Tibial artery (tissue), 4 donors: ENCODE measurements at places on chromosomes 7 and 10.

DNA sequence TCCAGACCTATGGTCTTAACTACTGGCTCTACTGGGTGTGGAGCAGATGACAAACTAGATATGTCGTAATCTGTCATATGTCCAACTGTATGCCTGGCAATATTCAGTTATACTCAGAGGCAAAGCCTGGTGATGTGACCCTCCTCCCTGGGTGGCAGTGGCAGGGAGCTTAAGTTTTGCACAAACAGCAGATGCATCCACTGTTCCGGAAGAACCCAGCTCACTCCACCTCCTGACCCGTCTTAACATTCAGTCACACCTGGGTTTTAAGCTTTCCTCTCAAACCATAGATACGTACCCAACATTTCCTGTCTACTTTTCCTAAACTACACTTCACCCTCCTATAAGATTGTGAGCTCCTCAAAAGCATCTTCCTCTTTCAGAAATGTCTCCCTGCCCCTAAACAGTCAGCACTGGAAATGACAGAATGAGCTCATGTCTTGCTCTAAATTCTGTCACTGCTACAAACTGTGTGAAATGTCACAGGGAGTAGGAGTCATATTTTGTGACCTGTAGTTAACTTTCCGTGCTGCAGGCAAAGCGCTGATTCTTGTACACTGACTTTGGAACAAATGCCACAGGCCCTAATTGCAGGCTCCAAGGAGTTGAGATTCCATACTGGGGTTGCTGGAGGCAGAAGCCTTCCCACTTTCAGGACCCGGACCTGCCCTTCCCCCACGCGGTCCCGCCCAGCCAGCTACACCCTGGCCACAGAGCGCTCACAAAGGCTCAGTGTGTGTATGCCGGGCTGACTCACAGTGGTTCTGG is 23.9 kb downstream of the SCD start:
- DNase-seq: peak; percentile 93

DNA sequence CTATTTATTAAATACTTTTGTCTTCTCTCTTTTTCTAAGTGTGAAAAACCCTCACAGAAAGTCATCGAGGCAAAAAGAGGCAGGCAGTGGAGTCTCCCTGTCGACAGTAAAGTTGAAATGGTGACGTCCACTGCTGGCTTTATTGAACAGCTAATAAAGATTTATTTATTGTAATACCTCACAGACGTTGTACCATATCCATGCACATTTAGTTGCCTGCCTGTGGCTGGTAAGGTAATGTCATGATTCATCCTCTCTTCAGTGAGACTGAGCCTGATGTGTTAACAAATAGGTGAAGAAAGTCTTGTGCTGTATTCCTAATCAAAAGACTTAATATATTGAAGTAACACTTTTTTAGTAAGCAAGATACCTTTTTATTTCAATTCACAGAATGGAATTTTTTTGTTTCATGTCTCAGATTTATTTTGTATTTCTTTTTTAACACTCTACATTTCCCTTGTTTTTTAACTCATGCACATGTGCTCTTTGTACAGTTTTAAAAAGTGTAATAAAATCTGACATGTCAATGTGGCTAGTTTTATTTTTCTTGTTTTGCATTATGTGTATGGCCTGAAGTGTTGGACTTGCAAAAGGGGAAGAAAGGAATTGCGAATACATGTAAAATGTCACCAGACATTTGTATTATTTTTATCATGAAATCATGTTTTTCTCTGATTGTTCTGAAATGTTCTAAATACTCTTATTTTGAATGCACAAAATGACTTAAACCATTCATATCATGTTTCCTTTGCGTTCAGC is 43.4 kb downstream of the TARP start:
- no peak for DNase-seq

- DNase-seq: no peak
Observed at GRCh38 chr10:62426086-62426485, 51.9 kb downstream of the ZNF365 start.

- no peak for DNase-seq
Observed at GRCh38 chr10:74097776-74098175, 52.9 kb downstream of the AP3M1 start.

DNA sequence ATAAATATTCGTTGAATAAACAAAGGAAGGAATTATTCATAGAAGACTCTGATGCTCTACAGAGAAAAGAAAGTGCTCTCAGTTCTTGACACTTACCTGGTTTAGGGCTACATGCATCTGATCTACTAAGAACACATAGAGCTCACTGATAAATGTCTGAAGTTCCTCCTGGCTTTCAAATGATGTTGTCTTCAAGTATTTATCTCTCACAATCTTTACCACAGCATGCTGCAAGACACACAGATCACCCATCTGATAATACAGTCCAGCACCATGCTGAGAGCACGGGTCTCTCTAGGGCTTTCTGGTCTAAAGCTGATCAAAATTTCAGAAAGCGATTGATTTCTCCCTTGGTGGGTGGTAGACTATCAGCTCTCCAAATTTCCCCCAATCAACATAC is 44.5 kb upstream of the MRPS16 start:
- DNase-seq: no peak

DNA sequence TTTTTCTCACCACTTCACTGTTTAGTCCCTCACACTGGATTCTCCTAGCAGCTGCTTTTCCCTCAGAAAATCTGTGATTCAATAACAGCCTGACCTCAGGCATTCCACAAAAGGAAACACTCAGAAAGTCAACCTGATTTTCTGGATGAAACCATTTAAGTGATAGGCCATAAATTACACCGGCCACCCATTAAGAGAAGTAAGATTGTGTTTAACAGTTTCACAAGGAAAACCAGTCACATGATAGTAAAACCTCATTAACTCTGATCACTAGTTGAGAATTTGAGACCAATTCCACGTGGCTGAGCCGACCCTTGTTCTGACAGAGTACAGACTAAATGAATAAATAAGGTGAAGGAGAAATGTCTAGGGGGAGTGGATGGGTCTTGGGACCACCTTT is 7.7 kb downstream of the GRM8 start:
- no peak for DNase-seq

DNA sequence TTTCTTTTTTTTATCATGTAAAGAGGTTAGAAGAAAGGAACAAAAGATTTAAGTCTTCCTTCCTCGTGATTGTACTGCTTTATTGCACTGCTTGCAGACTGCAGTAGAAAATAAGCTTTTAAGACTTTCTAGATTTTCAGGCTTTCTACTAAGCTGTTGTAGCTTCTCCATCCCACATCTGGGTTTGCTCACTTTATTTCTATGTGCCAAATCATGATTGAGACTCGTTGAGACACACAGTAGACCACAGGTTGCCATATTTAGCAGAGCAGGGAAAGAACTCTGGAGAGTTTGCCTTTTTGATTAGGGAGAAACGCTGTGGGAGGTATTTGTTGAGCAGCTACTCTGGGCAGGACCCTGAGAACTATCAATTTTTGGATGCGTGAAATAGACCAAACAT is 89.2 kb upstream of the BTBD16 start:
- DNase-seq: no peak

DNA sequence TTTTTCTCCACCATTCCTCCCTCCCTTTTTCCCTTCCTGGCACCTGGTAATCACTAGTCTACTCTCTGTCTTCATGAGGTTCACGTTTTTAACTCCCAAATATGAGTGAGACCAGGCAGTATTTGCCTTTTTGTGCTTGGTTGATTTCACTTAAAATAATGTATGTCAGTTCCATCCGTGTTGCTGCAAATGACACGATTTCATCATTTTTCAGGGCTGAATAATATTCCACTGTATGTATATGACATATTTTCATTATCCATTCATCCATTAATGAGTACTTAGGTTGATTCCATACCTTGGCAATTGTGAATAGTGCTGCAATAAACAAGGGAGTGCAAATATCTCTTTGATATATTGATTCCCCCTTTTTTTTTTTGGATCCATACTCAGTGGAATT is 25.8 kb downstream of the GALNT17 start:
- DNase-seq: no peak

DNA sequence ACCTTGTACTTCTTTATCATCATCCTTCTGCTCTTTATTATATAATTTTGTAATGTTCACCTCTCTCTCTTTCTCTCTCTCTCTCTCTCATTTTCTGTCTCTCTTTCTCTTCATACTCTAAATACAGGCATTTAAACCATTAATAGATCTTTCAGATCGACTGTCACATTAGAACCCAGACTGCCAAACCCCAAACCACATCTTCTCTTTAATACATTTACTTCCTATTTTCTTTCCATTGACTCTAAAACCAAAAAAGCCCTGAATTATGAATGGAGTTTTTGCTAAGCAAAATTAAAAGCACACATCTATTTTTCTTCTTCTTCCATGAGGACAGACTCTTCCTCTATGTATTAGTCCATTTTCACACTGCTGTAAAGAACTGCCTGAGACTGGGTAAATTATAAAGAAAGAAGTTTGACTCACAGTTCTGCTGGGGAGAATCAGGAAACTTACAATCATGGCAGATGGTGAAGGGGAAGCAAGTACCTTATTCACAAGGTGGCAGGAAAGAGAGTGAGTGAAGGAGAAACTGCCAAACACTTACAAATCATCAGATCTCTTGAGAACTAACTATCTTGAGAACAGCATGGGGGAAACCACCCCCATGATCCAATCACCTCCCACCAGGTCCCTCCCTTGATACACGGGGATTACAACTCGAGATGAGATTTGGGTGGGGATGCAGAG is 272.7 kb upstream of the MGMT start:
- no peak for DNase-seq

GRCh38 chr10:78502210-78502936 is 468.7 kb downstream of the RPS24 start:
- DNase-seq: no peak

- no peak for DNase-seq
Observed at GRCh38 chr10:15515202-15515601, 144.1 kb upstream of the FAM171A1 start.

DNA sequence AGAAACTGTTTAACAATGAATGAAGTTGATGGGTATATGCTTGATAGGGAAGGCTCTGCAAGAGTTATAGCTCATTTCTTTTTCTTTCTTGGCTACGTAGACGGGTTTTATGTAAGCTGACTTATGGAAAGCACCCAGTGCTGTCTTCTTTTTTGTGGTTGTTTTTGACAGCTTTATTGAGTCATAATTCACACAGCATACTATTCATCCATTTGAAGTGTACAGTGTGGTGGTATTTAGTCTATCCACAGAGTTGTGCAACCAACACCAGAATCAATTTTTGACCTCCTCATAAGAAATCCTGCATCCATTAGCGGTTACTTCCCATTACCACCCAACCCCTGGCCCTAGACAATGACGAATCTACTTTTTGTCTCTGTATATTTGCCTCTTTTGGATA is 240.6 kb upstream of the KIAA1217 start:
- no peak for DNase-seq

GRCh38 chr10:74987339-74988053 is 124.0 kb upstream of the SAMD8 start:
- no peak for DNase-seq

GRCh38 chr7:92763636-92764423 is 72.5 kb downstream of the CDK6 start:
- no peak for DNase-seq

DNA sequence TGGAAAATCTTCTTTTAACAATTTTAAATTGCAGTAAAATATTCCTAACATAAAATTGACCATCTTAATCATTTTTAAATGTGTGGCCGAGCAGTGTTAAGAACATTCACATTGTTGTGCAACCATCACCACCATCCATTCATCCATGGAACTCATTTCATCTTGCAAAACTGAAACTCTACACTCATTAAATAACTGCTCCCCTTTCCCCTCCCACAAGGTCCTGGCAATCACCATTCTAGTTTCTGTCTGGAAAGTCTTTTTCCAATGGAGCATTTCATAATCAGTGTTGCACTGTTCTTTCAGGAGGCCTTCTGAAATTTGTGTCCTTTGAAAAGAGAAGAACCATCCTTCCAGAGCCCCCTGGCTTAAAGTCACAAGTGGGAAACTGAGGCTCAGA is 233.1 kb downstream of the PLXNA4 start:
- no peak for DNase-seq

DNA sequence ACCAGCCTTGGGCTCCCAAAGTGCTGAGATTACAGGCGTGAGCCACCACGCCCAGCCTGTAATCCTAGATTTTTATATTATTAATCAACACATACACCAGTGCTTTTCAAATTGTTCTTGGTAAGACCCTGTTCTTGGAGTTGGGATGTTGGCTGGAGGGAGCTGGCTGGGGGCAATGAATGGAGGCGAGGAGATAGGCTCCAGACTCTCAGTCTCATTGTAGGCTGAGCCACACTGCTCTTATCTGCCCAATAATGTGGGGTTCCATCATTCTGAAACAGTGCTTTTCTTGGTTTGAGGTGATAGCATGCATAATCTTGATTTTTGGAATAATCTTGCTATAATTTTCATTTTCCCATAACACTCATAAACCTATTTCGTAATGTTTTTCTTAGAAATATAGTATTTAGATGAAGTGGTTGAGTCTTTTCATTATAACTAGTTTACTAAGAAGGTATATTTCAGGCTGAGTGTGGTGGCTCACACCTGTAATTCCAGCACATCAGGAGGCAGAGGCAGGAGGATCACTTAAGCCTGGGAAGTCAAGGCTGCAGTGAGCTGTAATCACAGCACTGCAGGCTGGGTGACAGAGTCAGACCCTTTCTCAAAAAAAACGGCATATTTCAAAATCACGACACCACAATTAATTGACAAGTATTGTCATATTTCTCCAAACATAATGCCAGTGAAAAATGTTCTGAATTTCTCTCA is 65.1 kb upstream of the LYZL2 start:
- DNase-seq: no peak
